ENCODE measurements at places on chromosomes 16 and 17.

GRCh38 chr17:17822189-17822588, 14.6 kb downstream of the SREBF1 start:
- DNase-seq = peak; percentile 86

GRCh38 chr17:44848961-44849489, 1.3 kb downstream of the HIGD1B start:
- no peak for DNase-seq

DNA sequence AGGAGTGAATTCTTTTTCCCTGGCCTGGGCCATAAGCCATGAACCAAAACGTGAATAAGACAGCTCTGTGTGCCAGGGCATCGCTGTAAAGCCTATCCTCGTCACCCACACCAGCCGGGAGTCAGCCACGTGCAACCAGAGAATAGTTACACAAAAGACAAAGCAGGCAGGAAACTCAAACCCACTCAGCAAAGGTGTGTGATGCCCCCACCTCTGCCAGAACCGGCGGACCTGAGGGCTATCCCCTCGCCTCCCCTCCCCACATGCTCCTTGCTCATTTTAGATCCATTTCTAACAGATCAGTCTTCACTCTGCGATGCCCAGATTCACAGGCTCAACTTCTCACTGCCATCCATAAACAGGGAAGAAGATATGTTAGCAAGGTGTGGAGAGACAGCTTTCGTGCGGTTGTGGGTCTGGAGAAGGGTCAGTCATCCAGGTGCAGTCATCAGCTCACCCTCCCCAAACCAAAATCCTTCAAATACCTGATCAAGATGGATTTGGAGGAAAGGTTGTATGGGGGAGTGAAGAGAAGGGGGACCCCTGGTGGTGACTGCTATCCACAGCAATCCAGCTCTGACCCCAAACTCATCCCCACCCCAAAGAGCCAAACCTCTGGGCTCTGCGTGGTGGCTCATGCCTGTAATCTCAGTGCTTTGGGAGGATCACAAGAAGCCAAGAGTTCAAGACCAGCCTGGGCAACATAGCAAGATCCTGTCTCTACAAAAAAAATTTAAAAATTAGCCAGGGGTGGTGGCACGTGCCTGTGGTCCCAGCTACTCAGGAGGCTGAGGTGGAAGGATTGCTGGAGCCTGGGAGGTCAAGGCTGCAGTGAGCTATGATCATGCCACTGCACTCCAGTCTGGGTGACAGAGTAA, 219.2 kb downstream of the C16orf78 start:
- no peak for DNase-seq

GRCh38 chr17:77790143-77790829, 168.2 kb upstream of the TNRC6C start:
- DNase-seq = no peak

DNA sequence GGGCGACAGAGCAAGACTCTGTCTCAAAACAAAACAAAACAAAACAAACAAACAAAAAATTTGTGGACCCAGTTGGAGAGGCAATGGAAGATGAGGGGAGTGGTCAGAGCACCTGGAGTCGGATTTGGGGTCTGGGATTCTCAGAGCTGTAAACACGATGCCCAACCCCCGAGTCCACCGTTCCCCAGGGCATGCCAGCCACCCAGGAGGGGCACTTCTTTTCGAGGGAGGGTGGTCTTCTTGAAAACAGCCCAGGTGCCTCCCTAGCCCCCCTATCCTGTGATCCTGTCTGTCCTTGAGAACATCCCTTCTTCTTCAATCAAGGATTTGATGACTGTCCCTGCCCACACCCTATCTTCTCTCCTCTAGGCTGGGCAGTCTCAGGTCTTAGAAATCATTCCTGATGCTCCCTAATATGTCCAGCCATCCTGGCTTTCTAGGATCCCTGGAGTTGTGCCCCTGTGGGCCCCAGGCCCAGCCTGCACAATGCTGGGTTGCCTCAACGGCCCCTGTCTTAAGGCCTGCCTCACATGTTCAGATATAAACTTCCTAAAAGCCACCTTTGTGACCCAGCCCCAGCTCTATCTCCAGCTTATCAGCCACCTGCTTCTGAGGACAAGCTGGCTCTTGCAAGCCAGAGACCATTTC, 3.1 kb upstream of the SLC13A2 start:
- DNase-seq = no peak

- DNase-seq = peak; percentile 35
Observed at GRCh38 chr17:61837175-61838051, 25.9 kb downstream of the BRIP1 start.

DNA sequence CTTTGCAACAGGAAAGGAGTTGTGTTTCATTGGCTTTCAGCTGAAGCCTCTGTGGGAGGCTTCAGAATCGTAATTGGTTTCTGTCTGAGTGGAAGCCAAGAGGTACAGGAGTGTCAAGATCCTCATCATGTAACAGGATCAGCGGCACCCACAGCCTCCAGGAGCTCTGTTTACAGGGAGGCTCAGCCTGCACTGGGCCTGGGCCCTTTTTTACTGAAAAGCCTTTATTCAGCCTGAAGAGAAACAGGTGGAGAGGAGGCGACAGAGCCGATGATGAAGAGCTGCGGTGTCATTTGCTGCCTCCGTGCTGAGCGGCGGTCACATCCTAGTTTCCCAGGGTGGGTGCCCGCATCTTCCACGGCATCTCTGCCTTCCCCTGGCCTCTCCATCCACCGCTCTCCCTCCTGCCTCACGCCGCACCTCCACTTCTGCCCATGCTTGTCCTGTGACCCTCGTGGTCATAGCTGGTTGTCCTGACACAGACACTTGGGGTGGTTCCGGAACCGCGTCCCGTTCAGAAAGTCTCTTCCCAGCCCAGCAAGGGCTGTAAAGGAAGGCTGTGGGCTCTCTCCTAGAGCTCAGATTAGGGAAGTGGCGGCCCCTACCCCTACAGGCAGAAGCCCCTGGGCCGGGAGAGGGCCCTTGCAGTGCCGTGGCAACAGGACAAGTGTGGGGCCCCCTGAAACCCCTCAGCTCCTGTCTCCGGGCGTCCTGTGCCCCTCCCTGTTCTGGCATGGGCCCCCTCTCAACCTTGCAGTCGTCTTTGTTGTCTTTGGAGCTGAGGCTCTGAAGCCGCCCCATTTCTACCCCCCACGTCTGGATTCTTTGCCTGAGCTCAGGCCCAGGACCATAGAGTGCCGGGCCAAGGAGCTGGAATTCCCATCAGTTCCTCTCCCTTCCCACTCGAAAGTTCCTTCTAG, 53.9 kb upstream of the CHMP6 start:
- DNase-seq = no peak

GRCh38 chr17:63478814-63479494, 2.1 kb downstream of the ACE start:
- DNase-seq = peak; percentile 80

DNA sequence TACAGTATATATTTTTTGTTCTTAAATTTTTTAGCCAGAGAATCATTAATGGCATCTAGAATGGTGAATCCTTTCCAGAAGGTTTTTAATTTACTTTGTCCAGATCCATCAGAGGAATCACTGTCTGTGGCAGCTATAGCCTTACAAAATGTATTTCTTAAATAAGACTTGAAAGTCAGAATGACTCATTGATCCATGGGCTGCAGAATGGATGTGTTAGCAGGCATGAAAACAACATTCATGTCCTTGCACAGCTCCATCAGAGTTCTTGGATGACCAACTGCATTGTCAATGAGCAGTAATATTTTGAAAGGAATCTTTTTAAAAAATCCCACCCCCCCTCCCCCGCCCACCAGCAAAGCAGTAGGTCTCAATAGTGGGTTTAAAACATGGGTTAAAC, 51.4 kb downstream of the CACNG1 start:
- no peak for DNase-seq

DNA sequence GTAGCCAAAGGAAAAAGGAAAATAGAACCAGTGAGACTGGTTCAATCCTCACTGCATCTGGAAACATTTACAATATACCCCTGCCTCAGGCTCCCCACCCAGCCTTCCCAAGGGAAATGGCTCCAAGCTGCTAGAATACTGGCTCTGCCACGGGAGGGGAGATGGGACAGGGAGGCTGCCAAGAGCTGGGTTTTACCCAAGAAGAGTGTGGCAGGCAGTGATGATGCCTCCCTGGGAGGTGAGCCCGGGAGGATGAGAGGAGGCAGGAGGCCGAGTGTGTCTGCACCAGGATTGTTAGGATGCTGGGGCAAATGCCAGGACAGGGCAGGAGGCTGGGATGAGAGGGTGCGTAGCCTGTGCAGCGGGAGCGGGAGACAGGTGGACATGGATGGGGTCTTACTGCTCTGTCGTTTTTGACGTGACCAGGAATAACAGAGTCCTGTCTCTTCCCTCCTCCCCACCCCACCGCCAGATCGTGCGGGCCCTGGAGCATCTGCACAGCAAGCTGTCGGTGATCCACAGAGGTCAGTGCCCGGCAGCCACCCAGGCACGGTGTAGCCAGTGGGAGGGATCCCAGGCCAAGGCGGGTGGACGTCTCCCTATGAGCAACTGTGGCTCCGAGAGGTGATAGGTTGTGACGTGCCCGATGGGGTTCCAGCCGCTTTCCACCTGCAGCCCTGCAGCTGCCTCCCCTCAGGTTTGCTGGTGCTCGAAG, 18.4 kb downstream of the MAP2K3 start:
- no peak for DNase-seq

DNA sequence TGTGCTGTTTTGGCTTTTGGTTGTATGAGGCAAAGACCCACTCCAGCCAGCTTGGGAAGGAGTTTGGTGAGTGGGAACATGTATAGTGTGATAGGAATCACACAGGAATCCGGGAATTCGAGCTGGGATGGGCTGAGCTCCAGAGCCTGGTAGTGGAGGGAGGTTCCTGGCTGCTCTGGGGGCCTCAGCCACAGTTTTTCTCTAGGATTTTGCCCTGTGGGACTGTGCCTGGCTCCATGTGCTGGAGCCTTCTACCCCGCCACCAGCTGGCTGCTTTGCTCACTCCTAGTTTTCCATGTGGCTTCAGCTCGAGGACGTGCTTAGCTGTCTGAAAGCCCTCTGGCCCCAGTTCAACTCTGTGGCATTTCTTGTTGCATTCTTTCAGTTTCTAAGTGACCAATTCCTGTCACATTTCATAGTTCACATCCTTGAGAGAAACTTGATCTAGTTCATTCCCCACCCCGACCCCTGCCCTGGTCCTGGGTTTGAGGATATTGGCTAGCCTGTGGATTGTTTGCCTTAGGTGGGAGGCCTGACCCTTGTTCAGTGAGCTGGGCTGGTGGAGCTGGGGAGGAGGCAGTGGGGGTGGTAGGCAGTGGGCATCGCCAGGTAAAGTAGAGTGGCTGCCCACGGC, 5.0 kb downstream of the SEC14L1 start:
- peak; percentile 39 for DNase-seq

GRCh38 chr17:65198653-65199382, 61.6 kb downstream of the RGS9 start:
- DNase-seq = peak; percentile 12

GRCh38 chr16:29743827-29744531, 1.8 kb downstream of the C16orf54 start:
- DNase-seq = no peak

DNA sequence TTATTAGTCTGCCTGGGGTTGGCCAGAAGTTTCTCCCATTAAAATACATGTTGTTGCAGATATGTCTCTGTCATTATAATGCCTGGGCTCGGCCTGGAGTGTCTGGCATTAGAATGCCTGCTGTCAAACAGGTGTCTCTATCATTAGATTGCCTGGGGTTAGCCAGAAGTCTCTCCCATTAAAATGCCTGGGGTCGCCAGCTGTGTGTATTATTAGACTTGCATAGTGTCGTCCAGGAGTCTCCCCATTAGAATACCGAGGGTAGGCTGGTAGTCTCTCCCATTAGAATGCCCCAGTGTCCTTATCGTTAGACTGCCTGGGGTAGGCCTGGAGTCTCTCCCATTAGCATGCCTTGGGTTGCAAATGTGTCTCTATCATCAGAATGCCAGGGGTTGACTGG, 2270.8 kb downstream of the TP53TG3F start:
- DNase-seq = no peak

DNA sequence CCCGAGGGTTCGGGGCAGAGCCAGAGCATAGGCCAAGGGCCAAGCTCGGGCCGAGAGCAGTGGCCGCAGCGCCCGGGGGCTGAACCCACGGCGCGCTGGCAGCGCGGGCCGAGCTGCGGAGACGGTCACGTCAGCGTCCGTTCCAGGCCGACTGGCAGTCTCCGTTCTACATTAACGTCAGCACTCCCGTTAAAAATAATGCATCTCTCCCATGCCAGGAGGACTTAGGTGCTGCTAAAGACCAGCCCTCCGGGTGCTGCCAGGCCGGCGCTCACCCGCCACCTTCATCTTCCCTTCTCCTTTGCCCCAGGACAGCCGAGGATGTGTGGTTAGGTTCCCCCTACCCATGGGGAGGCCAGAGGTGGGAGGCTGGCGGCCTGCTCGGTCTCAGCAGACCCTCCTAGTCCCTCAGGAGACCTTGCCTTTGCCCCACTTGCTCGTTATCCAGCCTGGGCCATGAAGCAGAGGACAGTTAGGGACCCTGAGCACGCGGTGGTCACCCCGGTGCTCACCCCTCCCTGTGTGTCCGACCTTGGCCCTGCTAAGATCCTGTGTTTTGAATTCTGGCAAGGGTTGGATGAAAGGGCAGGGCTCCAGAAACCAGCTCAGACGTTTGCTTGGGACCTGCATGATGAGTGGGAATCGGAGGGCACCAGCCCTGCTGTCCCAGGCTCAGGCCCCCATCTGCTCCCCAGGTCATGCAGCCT, 572 bp downstream of the MPG start:
- DNase-seq = no peak

- DNase-seq = peak; percentile 65
Observed at GRCh38 chr16:3157229-3158025, 22.6 kb downstream of the ZNF213 start.

DNA sequence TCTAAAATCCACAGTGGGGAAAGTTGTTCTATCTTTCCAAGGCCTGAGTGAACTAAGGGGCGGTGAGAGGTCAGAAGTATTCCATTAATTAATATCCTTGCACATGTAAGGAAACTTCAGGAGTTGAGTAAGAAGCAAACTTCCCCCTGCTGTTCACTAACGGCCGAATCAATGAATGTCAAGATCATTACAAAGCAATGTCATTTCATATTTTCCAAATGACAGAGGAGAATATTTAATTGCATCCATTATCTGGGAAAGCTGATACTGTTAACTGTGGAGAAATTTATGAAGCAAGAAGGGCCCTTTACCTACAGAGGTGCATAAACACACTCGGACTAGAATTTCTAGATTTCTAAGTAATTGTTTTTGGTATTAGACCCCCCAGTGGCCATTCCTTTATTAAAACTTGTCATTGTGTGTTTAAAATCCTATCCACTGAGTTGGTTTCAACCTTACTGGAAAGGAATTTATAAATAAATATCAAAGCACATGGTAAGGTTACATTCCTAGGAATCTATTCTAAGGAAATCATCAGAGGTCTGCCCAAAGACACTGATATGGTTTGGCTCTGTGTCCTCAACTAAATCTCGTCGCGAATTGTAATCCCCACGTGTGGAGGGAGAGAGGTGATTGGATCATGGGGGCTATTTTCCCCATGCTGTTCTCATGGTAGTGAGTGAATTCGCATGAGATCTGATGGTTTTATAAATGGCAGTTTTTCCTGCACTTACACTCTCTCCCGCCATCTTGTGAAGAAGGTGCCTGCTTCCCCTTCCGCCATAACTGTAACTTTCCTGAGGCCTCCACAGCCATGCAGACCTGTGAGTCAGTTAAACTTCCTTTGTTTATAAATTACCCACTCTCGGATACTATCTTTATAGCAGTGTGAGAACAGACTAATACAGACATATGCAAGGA, 20.4 kb upstream of the SMURF2 start:
- no peak for DNase-seq

- DNase-seq = peak; percentile 50
Observed at GRCh38 chr17:9899280-9900043, 5.6 kb downstream of the RCVRN start.
